Lung microvascular endothelial cell (primary cell): ENCODE measurements at places on chromosomes 1 and 21. TPM values are rescaled to one million over a fixed set of nuclear protein-coding genes. Genes with fewer than 3 reads are reported as not detected.

GRCh38 chr1:192527111-192527795, 48.3 kb upstream of the RGS1 start:
- DNase-seq: no peak

The SEC16B gene
- total RNA-seq: 0.22 and 0.79 TPM in 2 replicates

DNA sequence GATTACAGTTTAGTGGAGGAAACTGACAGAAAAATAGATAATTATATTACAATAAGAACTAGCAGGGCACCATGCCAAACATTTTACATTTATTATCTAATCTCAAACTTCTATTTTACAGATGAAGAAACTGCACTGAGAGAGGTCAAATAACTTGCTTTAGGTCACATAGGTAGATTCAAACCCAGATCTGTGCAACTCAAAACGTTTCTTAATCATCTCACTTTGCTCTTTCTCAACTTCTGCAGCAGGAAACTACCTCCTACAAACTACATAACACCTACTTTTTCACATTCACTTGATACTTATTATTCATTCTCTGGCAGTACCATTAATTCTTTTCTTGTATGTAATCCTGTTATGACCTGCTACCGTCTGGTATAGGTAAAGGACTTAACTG, 49.9 kb upstream of the BCL10 start:
- no peak for DNase-seq

DNA sequence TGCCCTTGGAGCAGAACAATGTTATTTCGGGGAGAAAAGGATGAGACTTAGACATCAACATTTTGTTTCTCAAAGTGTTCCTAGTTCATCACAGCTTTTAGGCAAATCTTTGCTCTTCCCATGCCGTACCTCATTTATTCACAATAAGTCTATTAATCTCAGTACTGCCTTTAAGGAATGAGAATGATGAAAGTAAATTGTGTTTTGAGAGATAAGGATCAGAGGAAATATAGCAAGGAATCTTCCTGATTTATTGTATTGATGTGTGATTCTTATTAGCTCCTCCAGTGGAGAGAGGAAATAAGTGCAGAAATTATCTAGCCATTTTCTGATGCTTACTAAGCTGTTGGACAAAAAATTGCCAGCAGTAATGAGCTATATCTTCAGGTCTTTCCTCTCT, 2.0 kb downstream of the POLR3C start:
- DNase-seq: peak; percentile 19

DNA sequence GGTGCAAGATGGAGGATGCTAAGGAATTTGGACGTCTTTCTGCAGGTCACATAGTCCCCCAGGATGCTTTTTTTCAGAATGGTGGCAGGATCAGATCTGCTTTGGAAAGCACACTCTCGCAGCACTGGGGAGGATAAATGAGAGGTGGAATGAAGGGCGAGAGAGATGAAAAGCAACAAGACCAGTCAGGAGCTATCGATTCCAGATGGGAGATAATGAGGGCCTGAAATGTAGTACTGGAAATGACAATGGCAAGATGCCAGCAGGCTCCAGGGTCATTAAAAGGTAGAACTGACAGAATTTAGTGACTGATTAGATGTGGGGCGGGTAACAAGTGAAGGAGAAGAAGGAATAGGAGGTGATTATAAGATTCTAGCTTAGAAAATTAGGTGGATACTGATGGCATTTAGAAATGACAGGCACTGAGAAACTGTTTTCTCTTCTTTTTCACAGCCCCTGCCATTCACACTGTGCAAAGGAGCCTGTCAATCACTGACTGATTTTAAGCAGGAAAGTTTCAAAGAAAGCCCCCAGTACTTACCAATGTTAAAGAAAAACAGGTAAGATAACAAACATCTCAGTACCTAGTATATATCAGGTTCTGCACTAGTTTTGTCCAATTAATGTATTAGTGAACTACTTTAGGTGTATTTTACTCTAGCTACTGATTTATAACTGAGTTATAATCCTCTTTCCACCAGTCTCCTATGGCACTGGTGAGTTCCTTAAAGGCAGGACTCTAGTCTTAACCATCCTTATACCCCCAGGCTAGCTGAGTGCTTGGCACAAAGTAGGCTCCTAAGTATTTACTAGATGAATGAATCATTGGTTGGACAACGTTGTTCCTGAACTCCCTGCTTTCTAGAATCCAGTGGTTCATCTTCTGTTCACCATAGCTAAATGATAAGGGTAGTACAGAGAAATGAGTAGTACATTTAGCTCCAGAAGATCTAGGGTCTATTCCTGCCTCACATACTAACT, 9.2 kb downstream of the PIGM start:
- DNase-seq: no peak

The RHD gene
- 0.20 and 0.44 TPM in 2 replicates for total RNA-seq

GRCh38 chr1:47696737-47697441, 259.0 kb downstream of the FOXD2 start:
- peak; percentile 25 for DNase-seq

GRCh38 chr1:186984959-186985358, 156.2 kb downstream of the PLA2G4A start:
- DNase-seq: no peak

DNA sequence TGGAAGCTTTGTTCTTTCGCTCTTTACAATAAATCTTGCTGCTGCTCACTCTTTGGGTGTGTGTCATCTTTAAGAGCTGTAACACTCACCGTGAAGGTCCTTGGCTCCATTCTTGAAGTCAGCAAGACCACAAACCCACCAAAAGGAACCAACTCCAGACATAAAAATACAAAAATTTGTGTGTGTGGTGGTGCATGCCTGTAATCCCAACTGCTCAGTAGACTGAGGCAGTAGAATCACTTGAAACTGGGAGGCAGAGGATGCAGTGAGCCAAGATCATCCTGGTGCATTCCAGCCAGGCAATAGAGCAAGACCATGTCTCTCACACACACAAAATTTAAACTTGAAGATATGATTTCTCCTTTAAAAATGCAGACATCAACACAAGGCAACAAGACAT, 1431.7 kb upstream of the B3GALT2 start:
- DNase-seq: no peak

- DNase-seq: no peak
Measured at GRCh38 chr1:212205006-212205405, 80.2 kb upstream of the PPP2R5A start.

DNA sequence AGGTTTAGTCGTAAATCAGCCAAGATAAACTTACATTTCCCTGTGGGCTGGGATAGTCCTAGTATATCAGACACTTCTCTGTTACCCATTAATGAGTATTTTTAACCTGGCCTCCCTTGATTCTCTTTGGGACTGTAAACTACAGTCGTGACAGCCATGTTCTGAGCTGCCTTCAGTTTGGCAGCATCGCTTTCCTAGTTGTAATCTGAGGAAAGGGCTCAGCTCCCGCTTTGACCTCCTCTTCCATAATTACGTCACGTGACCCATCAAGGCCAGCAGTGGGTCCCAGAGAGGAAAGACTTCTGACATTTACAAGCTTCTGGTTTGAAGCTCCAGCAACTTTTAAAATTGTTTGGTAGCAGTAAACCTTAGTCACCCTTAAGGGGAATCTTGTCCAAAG, 34.6 kb upstream of the MTR start:
- no peak for DNase-seq

The UMODL1 gene
- not detected in 2 replicates for total RNA-seq

The KIF17 gene
- total RNA-seq: 17.3 and 19.6 TPM in 2 replicates

The OR2T11 gene
- total RNA-seq: not detected in 2 replicates

DNA sequence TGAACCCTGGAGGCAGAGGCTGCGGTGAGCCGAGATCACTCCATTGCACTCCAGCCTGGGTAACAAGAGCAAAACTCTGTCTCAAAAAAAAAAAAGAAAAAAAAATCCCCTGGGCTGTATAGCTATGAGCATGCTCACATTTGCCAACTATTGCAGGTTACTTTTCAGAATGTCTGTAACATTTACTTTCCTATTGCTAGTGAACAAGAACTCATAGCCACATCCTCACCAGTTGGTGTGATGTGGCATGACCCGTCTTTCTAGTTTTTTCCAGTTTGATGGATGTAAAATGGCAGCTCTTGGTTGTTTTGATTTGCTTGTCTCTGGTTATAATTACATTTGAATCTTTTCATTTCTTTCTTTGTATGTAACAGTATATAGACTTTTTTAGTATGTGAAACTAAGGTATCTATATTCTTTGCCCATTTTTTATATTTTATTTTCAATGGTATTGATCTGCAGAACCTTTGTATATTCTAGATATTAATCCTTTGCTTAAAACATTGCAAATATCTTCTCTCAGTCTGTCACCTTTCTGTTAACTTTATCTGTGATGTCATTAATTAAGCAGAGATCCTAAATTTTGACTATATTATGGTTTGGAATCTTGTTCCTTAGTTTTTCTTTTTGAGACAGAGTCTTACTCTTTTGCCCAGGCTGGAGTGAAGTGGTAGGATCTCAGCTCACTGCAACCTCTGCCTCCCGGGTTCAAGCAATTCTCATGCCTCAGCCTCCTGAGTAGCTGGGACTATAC, 11.6 kb downstream of the MED18 start:
- DNase-seq: no peak

- no peak for DNase-seq
Measured at GRCh38 chr1:3611170-3612019, at the start of gene MEGF6. TSS of gene MEGF6 (minus strand) at chr1:3611508. CDS start at chr1:3611268, 240 bp downstream.

The C8B gene
- not detected in 2 replicates for total RNA-seq

GRCh38 chr1:12279728-12280464, 50.1 kb downstream of the VPS13D start:
- no peak for DNase-seq

The SUMO3 gene
- total RNA-seq: 68.7 and 70.0 TPM in 2 replicates

The S100A5 gene
- total RNA-seq: not detected in 2 replicates

DNA sequence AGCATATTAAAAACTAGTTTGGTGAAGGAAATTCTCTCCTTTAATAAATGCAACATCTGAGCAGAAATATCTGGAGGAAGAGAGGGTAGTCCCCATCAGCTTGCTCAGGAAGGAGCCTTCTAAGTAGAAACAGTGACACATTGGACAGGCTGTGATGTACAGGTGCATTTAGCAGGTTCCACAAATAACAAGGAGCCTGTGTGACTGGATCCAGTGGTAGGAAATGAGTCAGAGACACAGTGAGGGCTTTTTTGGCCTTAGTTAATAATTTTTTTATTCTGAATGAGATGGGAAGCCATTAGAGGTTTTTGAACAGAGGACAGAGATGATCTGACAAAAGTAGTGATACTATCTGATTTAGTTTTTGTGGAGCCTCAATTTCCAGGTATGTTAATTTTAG, 738.9 kb upstream of the PTBP2 start:
- no peak for DNase-seq

GRCh38 chr1:84884671-84885389, 8.2 kb downstream of the LPAR3 start:
- no peak for DNase-seq

The AQP10 gene
- under 0.01 TPM in 1 of 2 replicates, not detected in the other for total RNA-seq

The PTPN14 gene
- 57.1 and 71.8 TPM in 2 replicates for total RNA-seq

DNA sequence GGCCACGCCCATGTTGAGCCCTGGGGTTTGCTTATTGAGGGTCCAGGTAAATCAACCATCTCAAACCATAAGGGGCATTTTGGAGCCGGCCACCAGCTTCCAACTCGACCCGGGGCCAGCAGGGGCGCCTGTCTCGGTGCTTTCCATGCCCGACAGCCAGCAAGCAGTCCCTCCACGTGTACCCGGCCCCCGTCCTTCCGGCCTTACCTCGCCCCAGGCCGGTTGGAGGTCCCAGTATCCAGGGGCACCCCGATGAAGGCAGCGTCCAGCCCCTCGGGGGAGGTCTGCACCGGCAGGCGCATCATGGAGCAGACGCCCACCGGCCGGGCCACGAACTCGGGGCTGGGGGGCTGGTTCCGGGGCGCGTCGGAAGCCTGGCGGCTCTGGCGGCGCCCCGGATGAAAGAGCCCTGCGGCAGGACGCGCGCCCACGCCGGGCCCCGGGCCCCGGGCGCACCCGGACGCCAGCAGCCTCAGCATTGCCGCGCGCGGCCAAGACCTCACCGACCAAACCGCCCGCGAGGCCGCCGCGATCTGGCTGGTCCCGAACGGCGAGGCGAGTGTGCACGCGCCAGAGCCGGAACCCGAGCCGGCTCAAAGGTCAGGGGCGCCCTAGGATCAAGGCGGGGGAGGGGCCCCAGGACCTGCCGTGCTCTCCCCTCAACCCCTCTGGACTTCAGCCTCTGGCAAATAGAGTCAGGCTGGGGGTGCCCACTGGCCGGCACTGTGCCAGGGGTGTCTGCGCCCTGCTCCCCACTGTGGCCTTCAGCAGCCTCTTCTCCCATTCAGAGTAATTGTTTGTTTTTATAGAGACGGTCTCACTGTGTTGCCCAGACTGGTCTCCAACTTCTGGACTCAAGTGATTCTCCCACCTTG, at the start of gene AGMAT:
TSS of gene AGMAT (minus strand) at position 563 of the 875 bp plus-strand sequence. CDS start at position 479, 84 bp downstream.
- DNase-seq: peak; percentile 33

DNA sequence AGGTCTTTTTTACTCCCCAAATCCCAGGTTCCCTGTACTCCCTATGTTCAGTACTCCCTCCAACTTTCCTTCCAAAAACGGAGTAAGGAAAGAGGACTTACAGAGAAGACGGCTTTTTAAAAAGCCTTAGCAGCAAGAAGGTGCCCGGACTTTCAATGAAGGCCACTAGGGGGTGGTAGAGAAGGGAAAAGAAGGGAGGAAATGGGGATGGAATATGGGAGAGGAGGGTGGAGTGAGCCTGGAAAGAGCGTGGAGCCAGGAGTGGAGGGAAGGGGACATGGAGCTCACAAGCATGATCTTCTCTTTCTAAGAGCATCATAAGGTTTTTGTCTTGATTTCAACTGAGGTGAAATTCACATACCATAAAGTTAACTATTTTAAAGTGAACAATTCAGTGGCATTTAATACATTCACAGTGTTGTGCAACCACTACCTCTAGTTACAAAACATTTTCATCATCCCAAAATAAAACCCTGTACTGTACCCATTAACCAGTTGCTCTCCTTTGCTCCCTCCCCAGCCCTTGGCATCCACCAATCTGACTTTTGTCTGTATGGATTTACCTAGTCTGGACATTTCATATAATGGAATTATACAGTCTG, 129.9 kb downstream of the ZNF281 start:
- DNase-seq: peak; percentile 67

DNA sequence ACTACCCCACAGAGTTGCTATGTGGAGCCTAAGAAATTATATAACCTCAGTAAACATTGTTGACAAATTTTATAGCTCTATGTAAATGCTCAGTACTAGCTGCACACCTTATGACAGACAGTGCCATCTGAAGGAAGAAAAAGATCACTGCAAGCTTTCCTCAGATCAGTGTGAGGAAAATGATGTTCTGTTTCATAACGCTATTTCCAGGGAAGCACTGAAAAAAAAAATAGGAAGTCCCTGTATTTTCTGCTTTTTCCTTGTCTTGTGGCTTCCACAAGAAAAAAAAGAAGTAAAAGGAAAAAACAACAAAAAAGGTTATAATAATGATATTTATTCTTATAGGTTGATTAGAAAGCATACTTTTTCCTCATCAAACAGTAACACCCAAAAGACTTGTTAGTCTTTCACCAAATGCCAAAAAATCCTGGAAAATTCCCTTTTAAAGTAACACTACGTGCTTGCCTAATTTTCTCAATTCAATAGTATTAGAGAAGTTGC, 23.2 kb downstream of the LYST start:
- DNase-seq: peak; percentile 45
